ENCODE measurements at places on chromosomes 1 and 21.

GRCh38 chr1:85366391-85367170, 90.1 kb upstream of the BCL10 start:
- no peak for DNase-seq

- no peak for DNase-seq
These were observed 96.6 kb downstream of the DPYD start for GRCh38 chr1:97824200-97824599.

DNA sequence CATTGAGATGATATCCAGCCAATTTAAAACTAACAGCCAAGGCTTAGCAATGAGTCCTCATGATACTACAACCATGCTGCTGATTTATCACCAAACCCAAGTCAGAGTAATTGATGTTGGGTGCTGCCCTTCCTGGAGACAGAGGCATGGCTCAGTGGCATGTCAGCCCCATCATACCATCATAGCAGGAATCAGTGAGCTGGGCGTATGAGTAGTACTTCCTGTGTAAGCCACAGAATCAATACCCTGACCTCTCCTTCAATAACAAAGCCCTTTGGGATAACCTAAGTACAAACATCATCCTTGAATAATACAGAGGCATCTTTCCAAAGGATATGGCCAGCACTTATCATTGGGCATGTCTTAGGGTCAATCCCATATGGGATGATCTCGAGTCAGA, 3.0 kb upstream of the LCE1E start:
- no peak for DNase-seq

- DNase-seq, result no peak
These were observed 6.4 kb upstream of the WDR47 start for GRCh38 chr1:109048335-109048734.

- no peak for DNase-seq
These were observed 33.5 kb downstream of the GPR137B start for GRCh38 chr1:236175642-236176336.

GRCh38 chr21:45698493-45699184, 55.1 kb downstream of the PCBP3 start:
- DNase-seq, result no peak

- DNase-seq, result no peak
These were observed 5.8 kb upstream of the LAMC2 start for GRCh38 chr1:183180218-183180617.

DNA sequence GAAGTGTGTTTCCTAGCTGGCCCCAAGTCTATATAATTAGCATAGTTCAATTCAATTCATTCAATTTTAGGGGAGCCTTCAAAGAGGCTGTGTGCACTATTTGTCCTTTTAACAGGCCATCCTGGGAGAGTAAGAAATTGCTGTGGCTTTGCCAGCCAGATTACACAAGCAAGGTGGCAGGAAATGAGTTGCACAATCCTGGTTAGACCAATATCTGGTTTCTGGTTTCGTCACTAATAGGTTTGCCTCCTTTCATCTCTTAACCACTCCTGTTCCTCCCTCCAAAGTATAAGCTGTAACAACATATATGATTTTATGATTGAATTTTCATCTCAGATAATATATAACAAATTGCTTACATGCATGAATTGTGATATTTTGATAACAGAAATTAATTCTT, 84.1 kb upstream of the NEGR1 start:
- DNase-seq, result no peak

GRCh38 chr1:165352442-165353293, 3.8 kb downstream of the LMX1A start:
- DNase-seq, result no peak

DNA sequence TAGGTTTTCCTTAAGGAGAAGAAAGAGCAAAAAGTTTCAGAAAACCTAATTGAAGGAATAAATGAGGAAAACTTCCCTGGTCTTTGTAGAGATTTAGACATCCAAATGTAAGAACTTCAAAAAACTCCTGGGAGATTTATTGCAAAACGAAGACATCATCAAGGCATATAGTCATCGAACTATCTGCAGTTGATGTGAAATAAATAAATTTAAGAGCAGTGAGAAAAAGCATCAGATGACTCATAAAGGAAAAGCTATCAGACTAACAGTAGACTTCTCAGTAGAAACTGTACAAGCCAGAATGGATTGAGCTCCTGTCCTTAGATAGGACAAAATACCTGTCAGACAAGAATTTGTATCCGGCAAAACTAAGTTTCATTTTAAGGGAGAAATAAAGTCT, 569.4 kb upstream of the ADAMTS5 start:
- DNase-seq, result no peak

DNA sequence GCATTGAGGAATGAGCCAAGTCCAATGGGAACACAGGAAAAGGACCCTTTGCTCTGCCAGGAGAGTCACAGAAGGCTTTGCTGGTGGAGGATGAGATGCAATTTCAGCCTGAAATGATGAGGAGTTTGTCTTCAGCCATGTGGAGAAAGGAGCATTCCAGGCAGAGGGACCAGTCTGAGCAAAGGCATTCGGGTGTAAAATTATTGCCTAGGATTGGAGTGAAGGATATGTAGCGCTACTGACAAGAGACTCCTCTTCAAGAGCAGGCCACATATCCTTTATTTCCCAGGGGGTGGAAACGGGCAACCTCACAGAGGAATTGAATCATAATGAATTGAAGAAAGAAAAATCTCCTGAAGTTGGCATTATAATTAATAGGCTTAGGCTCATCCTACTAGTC, 1.1 kb upstream of the CSF1 start:
- DNase-seq, result no peak

DNA sequence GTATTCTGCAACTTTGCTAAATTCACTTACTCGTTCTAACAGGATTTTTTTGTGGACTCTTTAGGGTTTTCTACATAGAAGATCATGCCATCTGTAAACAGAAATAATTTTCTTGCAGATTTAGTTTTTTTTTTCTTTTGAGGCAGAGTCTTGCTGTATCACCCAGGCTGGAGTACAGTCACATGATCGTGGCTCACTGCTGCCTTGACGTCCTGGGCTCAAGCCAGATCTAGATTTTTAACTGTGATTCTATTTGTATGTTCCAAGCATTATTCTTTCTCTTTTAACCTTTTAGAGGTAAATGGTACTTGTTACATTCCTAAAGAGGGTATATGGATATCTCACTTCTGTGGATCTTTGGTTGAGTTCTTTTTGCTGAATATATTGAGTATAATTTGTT, 18.6 kb downstream of the FABP3 start:
- DNase-seq, result no peak

DNA sequence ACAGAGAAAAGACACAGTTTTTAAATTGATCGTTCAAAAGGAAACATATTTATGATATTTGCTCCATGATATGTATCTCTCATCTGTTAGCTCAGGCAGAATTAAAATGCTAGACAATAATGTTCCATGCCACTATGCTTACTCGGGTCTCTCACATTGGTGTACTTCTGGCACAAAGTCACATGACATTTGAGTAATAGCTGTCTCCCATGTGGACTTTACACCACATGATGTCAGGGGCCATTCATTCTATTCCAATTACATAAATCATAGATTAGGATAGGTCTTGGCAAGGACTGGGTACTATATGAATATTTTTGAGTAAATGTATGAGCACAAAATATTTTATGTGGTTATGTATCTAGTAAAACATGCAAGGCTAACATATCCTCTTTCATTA, 648.4 kb downstream of the PLA2G4A start:
- no peak for DNase-seq

GRCh38 chr21:38985568-38986378, 180.0 kb downstream of the ETS2 start:
- no peak for DNase-seq

DNA sequence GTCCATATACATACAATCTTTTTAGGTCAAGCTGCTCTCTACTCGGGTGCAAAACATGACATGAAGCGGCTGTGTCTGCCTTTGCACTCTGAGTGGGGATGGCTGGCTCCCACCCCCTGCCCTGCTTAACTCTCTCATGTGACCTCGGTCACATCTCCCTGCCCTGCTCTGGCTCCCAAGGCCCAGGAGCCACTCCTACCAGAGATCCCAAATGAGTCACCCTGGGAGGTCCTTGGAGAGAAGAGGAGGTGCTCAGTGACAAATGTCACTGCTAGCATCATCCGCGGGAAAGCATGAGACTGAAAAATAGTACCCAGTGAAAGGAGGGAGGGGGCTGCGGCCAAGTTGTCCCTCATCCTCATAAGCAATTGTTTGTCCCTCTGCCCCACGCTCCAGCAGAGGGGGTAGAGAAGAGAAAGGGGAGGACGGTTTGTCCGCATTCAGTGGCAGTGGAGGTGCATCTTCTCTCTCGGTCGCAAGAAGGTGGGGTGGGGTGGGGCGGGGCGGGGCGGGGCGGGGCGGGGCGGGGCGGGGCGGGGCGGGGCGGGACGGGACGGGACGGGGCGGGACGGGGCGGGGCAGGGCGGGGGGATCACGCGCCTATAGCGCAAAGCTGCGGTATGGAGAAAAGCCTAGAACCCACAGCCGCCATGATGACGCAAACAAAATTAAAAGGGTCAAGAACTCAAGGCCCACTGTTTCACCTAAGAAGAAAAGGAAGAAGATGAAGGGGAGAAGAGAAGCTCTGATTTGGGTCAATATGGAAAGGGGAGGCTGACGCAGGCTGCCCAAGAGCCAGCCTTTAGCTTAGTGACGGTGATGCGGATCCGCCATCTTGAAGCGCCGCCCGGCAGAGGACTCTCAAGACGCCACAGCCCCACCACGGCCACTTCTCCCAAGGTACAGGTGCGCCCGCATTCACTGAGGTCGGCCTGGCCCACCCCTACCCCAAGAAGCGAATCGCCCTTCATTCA, 66.2 kb downstream of the CD46 start:
- DNase-seq, result no peak

All from activated CD4-positive, alpha-beta T cell treated with anti-CD3 and anti-CD28 coated beads, Interleukin-2, amount 50 U/mL, for 1 hour (primary cell).